Sigmoid colon (tissue), 7 donors: ENCODE measurements at places on chromosomes 7 and 10. TPM values are rescaled to one million over a fixed set of nuclear protein-coding genes. Genes with fewer than 3 reads are reported as not detected.

DNA sequence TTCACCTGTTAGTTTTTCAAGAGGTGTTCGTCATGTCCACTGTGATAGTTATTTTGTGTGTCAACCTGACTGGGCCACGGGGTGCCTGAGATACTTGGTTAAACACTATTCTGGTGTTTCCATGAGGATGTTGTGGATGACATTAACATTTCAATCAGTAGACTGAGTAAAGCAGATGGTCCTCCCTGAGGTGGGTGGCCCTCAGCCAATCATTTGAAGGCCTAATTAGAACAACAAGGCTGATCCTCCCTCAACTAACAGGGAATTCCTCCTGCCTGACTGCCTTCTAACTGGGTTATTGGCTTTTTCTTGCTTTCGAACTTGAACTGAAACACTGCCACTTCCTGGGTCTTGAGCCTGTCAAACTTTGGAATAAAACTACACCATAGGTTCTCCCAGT is 75.8 kb downstream of the ENO4 start:
- H3K27ac ChIP-seq: no peak overlapping the region
- DNase-seq: no peak
- H3K4me1 ChIP-seq: no peaks in the 10 kb centered on the region
- H3K36me3 ChIP-seq: no peaks in the 10 kb centered on the region

Gene PARG
- total RNA-seq: 48.5 TPM

- no peaks in the 10 kb centered on the region for H3K27me3 ChIP-seq
- H3K4me1 ChIP-seq: no peaks in the 10 kb centered on the region
- H3K4me3 ChIP-seq: no peak overlapping the region
- H3K36me3 ChIP-seq: no peaks in the 10 kb centered on the region
- H3K27ac ChIP-seq: no peak overlapping the region
Observed at GRCh38 chr7:147833970-147834369, 756.6 kb upstream of the C7orf33 start.

Gene GDF10
- 3.8 TPM for total RNA-seq

- H3K36me3 ChIP-seq: no peaks in the 10 kb centered on the region
- no peaks in the 10 kb centered on the region for H3K27me3 ChIP-seq
- DNase-seq: no peak
Observed at GRCh38 chr10:48517911-48518811, 86.7 kb downstream of the ARHGAP22 start.

Gene ACTR3C
- 13.3 TPM for total RNA-seq

- no peaks in the 10 kb centered on the region for H3K27me3 ChIP-seq
- no peak overlapping the region for H3K4me3 ChIP-seq
- H3K36me3 ChIP-seq: no peaks in the 10 kb centered on the region
- peaks cover 70% of the 10 kb centered on the region for H3K4me1 ChIP-seq
- no peak for DNase-seq
Observed at GRCh38 chr10:121309164-121309563, 289.1 kb downstream of the FGFR2 start.

- no peak for DNase-seq
- no peaks in the 10 kb centered on the region for H3K4me1 ChIP-seq
- H3K4me3 ChIP-seq: no peak overlapping the region
- H3K36me3 ChIP-seq: no peaks in the 10 kb centered on the region
- H3K27me3 ChIP-seq: no peaks in the 10 kb centered on the region
- H3K27ac ChIP-seq: no peak overlapping the region
Observed at GRCh38 chr7:142097571-142097970, 13.9 kb upstream of the MGAM2 start.

DNA sequence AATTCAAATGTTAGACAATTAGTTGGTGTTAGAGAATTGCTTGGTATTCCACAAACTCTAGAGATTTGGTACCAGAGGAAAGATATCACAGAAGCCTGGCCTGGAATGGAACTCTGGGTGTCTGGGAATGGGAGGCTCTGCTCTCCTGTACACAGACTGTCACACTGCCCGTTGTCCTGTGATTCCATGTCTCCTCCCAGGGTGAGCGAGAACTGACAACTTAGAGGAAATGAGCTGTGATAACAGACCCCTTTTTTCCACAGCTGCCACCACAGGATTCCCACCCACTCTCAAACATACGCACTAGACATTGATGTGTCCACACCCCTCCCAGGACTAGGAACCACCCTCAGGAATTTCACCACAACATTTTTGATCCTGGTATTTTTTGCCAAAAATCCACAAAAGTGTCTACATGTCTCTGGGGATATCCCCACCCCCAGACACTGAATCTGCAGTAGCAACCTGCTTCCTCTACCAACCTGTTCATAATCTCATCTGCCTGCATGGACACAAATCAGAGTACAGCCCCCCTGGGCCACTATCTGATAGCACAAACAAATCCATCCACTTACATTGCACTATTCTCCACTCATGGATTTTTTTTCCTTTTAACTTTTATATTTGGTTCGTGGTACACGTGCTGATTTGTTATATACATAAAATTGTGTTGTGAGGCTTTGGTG is 4.7 kb downstream of the ZNF273 start:
- H3K36me3 ChIP-seq: no peaks in the 10 kb centered on the region
- H3K4me3 ChIP-seq: no peak overlapping the region
- no peak overlapping the region for H3K27ac ChIP-seq

Gene SEMA4G
- total RNA-seq: 1.1 TPM

GRCh38 chr7:107972941-107973376 is 30.0 kb downstream of the LAMB1 start:
- H3K27me3 ChIP-seq: no peaks in the 10 kb centered on the region
- peaks cover 13% of the 10 kb centered on the region for H3K36me3 ChIP-seq
- DNase-seq: peak; percentile 83
- no peak overlapping the region for H3K4me3 ChIP-seq
- no peaks in the 10 kb centered on the region for H3K4me1 ChIP-seq

Gene ORC5
- 20.8 TPM for total RNA-seq

- peak overlapping the region; percentile 25 for H3K27ac ChIP-seq
- H3K36me3 ChIP-seq: no peaks in the 10 kb centered on the region
- peaks cover 13% of the 10 kb centered on the region for H3K4me1 ChIP-seq
- no peaks in the 10 kb centered on the region for H3K27me3 ChIP-seq
Observed at GRCh38 chr10:124289851-124290795, 128.6 kb downstream of the OAT start.

Gene GPC2
- total RNA-seq: 1.7 TPM

GRCh38 chr7:98203261-98203963 is 7.8 kb upstream of the BHLHA15 start:
- H3K27ac ChIP-seq: no peak overlapping the region
- no peaks in the 10 kb centered on the region for H3K27me3 ChIP-seq
- H3K4me1 ChIP-seq: no peaks in the 10 kb centered on the region
- peaks cover 46% of the 10 kb centered on the region for H3K36me3 ChIP-seq
- no peak for DNase-seq

DNA sequence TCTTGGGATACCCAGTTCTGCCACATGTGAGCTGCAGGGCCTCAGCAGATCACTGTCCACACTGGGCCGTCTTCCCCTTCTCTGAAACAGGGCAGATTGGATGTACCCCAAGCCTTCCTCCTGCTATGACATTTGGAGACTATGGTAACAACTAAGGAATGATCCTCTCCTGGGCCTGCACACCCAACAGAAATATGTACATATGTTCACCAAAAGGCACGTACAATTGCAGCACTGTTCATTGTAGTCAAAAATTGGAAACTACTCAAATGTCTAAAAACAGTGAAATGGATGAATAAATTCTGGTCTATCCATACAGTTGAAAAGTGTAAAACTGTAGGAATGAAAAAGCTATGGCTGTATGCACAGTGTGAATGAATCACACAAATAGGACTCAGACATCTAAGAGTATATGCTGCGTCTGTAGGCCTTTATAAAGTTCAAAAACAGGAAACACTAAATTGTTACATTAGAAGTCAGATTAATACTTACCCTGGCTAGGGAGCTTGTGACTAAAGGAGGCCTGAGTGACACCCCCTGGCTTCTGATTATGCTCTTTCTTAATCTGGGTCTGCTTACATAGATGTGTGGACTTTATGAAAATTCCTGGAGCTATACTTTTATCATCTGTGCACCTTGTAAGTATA is 16.1 kb upstream of the XPNPEP1 start:
- H3K4me3 ChIP-seq: no peak overlapping the region
- H3K27me3 ChIP-seq: no peaks in the 10 kb centered on the region
- H3K27ac ChIP-seq: no peak overlapping the region
- DNase-seq: no peak
- H3K36me3 ChIP-seq: no peaks in the 10 kb centered on the region

DNA sequence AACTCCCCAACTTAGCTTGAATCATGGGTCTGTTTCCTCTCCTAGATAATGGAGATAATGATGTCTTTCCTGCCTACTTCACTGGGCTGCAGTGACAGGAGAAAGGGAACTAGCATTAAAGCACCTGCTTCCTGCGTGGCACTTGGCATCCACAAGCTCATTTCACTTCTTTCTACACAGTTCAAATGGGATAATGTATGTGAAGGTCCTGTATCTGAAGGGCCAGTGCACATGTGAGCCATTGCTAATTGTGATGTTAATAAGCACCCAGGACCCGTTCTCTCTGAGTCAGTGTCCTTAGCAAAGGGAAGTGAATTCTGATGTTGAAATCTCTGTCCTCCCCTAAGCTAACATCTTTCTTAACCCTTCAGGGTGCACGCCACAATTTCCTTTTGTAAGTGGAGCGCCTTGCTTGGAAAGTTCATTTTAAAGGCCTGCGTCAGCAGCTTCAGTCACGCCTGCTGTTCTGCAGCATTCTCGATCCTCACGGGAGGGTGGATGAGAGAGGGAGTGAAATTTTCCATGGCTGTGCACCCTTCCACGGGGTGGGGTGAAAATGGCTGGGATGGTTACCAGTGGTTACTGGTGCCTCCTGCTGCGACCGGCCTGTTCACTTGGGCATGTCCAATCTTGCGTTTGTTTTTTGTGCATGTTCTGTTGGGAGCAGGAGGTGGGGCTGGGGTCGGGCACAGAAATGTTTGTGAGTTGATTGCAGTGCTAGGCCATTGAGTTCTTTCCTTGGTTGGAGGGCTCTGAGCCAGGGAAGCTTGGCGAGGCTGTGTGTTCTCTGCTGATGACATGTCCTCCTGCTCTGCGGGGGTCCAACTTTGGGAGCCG is 59.2 kb downstream of the HK1 start:
- peak overlapping the region; percentile 59 for H3K27ac ChIP-seq
- no peak overlapping the region for H3K4me3 ChIP-seq
- no peaks in the 10 kb centered on the region for H3K36me3 ChIP-seq
- no peaks in the 10 kb centered on the region for H3K4me1 ChIP-seq
- H3K27me3 ChIP-seq: no peaks in the 10 kb centered on the region

DNA sequence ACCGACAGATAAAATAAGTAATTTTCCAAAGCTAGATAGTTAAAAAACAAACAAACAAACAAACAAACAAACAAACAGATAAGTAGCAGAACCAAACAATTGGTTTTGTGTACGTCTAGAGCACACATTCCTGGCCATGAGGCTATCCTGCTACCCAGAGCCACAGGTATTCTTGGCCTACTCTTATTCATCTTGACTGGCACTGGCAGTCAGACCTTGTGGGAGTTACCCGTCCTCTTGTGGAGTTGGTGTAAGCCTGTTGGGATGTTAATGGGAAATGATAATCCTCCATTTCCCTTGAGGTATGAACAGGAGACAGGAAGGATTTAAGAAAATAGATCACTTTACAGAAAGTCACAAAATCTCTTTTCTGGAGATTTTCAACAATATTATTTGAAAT is 142.4 kb upstream of the MEOX2 start:
- no peaks in the 10 kb centered on the region for H3K36me3 ChIP-seq
- H3K4me3 ChIP-seq: no peak overlapping the region
- no peak for DNase-seq
- H3K27me3 ChIP-seq: no peaks in the 10 kb centered on the region
- H3K4me1 ChIP-seq: peaks cover 3% of the 10 kb centered on the region

Gene MYO3A
- total RNA-seq: 0.33 TPM

- no peaks in the 10 kb centered on the region for H3K36me3 ChIP-seq
- H3K4me3 ChIP-seq: no peak overlapping the region
- H3K27ac ChIP-seq: no peak overlapping the region
- no peaks in the 10 kb centered on the region for H3K4me1 ChIP-seq
- no peak for DNase-seq
Observed at GRCh38 chr10:28089467-28089866, 90.6 kb upstream of the ODAD2 start.

Gene CALHM3
- total RNA-seq: not detected

GRCh38 chr10:88911116-88911515 is 31.1 kb downstream of the STAMBPL1 start:
- no peaks in the 10 kb centered on the region for H3K36me3 ChIP-seq
- no peaks in the 10 kb centered on the region for H3K27me3 ChIP-seq
- no peak for DNase-seq
- no peak overlapping the region for H3K27ac ChIP-seq
- H3K4me1 ChIP-seq: no peaks in the 10 kb centered on the region
- H3K4me3 ChIP-seq: no peak overlapping the region

GRCh38 chr7:36261019-36261754 is 108.1 kb downstream of the EEPD1 start:
- no peaks in the 10 kb centered on the region for H3K27me3 ChIP-seq
- H3K36me3 ChIP-seq: no peaks in the 10 kb centered on the region
- no peak overlapping the region for H3K4me3 ChIP-seq
- H3K4me1 ChIP-seq: peaks cover 80% of the 10 kb centered on the region
- H3K27ac ChIP-seq: no peak overlapping the region

- H3K36me3 ChIP-seq: peaks cover 7% of the 10 kb centered on the region
- H3K4me1 ChIP-seq: no peaks in the 10 kb centered on the region
- no peaks in the 10 kb centered on the region for H3K27me3 ChIP-seq
- no peak for DNase-seq
- no peak overlapping the region for H3K4me3 ChIP-seq
- no peak overlapping the region for H3K27ac ChIP-seq
Observed at GRCh38 chr10:51694086-51694768, 5.2 kb downstream of the CSTF2T start.

Gene TCAF2
- 0.82 TPM for total RNA-seq

Gene ECHS1
- total RNA-seq: 65.6 TPM

DNA sequence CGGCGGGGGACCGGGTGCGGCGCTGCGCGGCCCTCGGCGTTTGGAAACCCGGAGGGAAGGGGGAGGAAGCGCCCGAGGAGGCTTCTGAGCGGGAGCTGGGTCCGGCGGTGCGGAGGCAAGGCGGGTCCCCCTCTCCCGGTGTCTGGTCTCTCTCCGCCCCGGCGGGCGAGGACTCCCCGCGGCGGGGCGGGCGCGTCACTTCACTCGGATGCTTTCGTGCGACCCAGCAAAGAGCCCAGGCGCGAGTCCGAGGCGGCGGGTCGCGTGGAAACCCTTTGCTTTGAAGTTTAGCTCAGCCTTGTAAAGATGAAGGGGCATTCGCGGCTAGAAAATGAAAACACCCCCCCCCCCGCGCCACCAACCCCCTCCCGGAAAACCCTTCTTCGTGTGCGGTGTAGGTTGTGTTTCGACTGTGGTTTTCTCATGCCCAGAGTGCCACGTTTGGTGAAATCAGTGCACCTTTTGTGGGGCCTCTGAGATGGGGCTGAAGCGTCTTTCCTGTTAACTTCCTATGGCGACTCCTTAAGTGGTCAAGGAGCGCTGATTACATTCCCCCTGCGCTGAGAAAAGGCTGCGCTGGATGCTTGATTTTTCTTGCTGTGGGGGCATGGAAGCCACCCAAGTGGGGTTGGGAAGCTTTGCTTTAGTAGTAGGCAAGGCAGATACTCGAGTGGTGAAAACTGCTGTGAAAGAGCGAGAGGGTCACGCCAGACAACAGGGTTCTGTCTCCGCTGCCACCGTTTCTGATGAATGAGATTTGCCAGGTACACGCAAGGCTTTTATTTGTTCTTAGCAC is 876 bp downstream of the GNAI1 start:
- DNase-seq: no peak
- H3K27me3 ChIP-seq: no peaks in the 10 kb centered on the region
- H3K4me3 ChIP-seq: peak overlapping the region; percentile 90
- peaks cover 37% of the 10 kb centered on the region for H3K4me1 ChIP-seq
- peak overlapping the region; percentile 99 for H3K27ac ChIP-seq

Gene NEUROG3
- total RNA-seq: not detected

Gene C10orf143
- total RNA-seq: 1.4 TPM
